ENCODE measurements at places on chromosomes 13 and 19.

DNA sequence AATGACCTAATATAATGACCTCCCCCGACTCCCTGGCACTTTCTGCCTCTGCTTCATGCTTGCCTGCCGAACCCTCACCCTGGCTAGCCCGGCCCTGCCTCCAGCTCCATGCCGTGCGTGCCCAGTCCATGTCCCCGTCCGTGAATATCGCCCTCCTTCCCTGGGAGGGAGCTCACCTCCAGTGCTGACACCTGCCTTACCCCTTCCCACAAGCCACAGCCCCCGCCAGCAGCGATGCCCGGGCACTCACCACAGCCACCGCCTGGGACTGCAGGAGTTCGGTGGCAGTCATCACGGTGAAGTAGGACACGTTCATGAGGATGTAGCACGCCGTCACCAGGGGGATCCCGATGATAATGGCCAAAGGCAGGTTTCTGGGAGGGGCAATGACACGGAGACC lies 10.0 kb downstream of the SLC7A9 start:
- DNase-seq, result no peak

DNA sequence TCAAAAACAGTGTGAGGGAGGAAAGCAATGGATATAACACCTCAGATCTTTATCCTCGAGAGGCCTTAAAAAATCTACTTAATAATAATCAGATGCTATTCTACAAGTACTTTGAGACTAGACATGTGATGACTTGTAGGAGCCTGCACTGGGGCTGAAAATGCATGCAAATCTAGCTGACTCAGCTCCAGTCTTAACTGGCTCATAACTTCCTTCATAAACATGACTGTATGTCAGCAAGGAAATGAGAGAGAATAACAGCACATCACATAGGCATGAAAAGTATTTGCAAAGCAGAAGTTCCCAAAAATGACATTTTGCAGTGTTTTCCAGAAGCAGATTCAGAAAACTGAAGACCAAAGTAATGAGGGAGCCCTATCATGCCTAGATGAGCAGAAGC lies 38.1 kb downstream of the PSG5 start:
- no peak for DNase-seq

GRCh38 chr13:42524487-42525034 lies 49.4 kb upstream of the TNFSF11 start:
- DNase-seq, result no peak

- DNase-seq, result no peak
These were observed 14.5 kb upstream of the ICAM3 start for GRCh38 chr19:10353793-10354391.

DNA sequence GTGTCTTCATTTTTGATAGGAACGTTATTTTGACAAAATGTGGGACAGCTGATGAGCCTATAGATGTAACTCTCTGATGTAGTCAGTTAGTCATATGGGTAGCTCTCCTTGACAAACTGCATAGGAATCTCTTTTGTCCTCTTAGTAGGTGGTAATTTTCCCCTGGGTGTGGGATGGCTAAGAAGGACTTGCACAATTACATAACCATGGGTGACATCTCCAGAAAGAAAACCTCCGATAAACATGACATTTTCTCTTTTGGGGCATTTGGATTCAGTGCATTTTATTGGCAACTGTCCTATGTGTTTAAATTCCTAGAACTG lies 41.8 kb downstream of the IGFL3 start:
- no peak for DNase-seq

GRCh38 chr13:96780105-96780504 lies 214.2 kb downstream of the OXGR1 start:
- DNase-seq, result no peak

- no peak for DNase-seq
These were observed 1089.7 kb downstream of the EFNB2 start for GRCh38 chr13:105445796-105446195.

DNA sequence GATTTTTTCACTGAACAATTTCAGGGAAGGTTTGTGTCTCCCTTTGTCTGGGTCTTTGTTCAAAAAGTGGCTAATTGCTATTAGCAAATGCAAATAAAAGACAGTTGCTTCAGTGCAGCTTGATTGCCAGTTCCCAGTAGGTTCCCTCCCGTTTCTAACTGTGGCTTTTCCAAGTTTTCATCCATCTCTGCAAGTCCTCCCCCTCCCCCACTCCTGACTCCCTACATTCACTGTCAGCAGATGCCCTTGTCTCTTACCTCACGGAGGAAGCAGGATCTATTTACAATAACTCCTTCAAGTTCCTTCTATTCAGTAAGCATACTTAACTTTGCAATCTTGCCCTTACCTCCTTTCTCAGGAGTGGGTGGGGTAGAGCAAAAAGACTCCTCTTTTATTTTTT lies 55.4 kb upstream of the SCEL start:
- no peak for DNase-seq

- DNase-seq, result no peak
These were observed 9.5 kb downstream of the NR2F6 start for GRCh38 chr19:17235971-17236777.

DNA sequence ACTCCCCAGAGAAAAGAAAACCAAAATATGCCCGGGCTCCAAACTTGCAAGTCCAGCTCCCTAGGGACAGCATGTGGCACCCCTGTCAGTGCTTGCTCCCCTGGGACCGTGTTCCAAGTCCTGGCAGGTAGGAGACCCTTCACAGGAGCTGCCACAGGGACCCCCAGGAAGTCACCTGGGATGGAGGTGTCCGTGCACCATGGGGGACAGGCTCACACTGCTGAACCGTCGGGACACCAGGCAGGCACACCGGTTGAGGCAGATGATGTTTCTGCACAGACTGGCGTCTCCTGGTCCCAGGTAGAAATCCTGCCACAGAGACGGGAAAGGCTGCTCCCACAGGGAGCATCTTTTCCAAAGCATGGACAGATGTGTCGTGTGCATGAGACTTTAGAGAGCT lies 11.7 kb upstream of the PROZ start:
- no peak for DNase-seq

GRCh38 chr13:56558698-56559320 lies 581.9 kb upstream of the PRR20A start:
- no peak for DNase-seq

DNA sequence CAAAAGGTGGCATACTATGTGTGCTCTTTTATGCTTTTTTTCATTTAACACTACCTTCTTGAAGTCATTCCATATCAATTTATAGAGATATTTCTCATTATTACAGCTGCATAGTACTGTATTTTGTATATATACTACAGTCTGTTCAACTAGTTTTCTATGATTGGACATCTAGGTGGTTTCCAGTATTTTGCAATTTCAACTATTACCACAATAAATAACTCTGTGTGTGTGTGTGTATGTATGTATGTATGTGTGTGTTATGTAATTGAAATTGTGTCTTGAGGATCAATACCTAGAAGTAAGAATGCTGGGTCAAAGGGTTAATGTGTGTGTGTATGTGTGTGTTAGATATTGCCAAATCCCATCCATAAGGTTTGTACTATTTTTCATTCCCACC lies 7.0 kb downstream of the LPAR6 start:
- no peak for DNase-seq

- DNase-seq, result no peak
These were observed 20.3 kb downstream of the RFX1 start for GRCh38 chr19:13985771-13986347.

DNA sequence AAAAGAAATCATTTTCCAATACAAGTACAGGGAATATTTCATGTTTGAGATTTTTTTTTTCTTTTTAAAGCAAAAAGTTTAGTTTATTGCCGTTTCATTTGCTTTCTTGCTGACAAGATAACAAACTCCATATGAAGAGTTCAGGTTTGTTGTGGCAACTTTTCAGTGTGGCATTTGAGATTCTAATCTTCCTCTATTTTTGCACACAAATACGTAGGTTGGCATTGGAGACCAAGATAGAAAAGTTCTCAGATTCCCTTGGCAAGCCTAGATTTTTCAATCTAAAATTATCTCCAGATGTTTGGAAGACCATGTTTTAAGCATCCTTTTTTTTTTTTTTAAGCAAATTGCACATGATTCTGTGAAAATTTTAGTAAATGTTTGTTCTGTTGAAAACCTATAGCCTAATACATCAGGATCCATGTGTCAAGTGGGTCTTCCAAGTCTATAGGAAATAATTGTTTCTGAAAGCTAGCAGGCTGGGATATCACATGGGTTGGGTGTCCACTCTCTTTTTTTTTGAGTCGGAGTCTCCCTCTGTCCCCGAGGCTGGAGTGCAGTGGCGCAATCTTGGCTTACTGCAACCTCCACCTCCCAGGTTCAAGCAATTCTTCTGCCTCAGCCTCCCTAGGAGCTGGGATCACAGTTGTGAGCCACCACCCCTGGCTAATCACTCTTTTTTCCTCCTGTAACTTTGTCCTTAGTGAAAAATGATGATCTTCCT lies 2.6 kb downstream of the GARRE1 start:
- no peak for DNase-seq

- DNase-seq, result no peak
These were observed 186.9 kb upstream of the UBL3 start for GRCh38 chr13:30037306-30037705.

DNA sequence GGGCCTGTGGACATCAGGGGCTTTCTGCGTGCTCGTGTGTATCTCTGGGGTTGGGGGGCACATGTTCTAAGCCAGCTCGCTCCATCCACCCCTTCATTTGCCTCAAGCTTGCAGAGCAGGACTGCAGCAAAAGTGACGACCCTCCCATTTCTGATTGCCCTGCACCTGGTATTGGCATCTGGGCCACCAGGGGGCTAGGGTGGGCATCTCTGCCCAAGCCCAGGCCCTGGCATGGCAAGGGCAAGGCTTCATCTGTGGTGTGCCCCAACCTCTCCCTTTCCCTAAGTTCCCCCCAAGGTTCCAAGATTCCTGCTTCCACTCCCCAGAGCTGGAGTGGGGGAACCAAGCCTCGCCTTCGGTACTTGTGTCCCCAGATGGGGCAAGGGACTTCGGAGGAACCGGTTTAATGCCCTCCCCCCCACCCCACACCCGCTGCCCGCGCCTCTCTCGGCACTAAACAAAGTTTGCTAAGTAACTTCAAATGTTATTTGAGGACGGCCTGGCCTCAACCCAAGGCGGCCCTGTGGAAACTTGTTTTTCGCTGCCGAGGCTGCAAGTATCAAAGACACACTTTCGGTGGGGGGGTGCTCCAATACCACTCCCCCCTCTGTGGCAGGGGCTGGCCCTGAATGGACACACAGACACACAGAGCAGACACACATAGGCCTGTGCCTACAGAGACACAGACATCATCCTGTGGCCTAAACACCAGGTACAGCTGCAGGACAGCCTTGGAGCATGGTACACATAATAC lies 12.2 kb downstream of the NFIX start:
- no peak for DNase-seq

GRCh38 chr13:23799945-23800344 lies 89.3 kb downstream of the MIPEP start:
- DNase-seq, result no peak

DNA sequence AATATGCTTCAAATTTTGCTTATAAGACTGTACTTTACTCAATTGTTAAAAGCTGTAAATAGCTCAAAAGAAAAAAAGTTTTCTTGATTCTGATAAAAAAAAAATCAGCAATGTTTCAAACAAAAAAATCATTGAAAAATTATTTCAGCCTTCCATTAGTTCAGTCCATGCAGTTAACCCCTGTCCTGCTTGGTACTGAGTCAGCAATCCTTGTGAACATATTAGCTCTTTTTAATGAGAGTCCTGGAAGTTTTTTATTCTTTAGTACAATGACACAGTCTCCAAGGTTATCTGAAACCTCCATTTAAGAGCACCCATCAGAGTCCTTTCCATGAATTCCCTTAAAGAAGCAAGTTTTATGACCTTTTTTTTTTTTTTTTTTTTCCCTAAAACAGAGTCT lies 21.4 kb upstream of the KBTBD6 start:
- DNase-seq, result no peak

- DNase-seq, result no peak
These were observed 235.1 kb downstream of the UQCRFS1 start for GRCh38 chr19:28977826-28978225.

GRCh38 chr13:40352802-40353562 lies 313.5 kb downstream of the FOXO1 start:
- no peak for DNase-seq
